Thyroid gland (tissue), 4 donors: ENCODE measurements at places on chromosomes 6 and 20. TPM values are rescaled to one million over a fixed set of nuclear protein-coding genes. Genes with fewer than 3 reads are reported as not detected.

The BHLHE23 gene
- total RNA-seq: not detected

The PGBD1 gene
- total RNA-seq: 4.7 TPM

The NAA20 gene
- total RNA-seq: 65.7 TPM

The OR2J3 gene
- not detected for total RNA-seq

The NRSN1 gene
- total RNA-seq: not detected

The PXMP4 gene
- 17.7 TPM for total RNA-seq

GRCh38 chr6:42790549-42791181 lies 8.8 kb downstream of the BICRAL start:
- DNase-seq: no peak

DNA sequence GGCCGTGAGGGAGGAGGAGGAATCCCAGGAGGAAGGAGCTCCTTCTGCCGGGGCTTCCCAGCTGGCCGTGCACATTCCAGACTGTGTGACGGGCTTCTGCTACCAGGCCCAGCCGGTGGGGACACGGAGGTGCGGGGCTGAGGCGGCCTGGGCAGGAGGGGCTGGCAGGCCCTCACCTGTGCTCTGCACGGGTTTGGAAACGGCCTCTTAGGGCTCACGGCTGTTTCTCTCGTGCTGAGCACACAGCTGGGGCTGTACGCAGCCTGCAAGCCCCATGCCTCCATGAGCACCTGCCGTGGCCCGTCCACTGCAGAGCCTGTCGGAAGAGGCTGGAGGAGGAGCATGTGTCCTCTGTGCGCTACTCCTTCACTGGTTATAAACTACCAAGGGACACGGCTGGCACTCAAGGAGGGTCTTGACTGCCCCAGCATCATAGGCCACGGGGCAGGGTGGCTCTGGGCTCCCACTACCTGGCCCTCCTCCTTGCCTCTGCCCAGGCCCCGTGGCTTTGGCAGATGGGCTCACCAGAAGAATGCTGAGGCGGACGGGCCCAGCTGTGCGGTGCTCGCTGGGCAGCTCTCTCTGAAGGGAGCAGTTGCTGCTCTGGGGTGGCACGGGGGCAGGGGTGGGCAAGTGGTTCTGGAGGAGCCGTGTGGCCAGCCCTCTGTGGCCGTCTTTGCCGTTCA lies 15.8 kb downstream of the NPEPL1 start:
- DNase-seq: no peak

DNA sequence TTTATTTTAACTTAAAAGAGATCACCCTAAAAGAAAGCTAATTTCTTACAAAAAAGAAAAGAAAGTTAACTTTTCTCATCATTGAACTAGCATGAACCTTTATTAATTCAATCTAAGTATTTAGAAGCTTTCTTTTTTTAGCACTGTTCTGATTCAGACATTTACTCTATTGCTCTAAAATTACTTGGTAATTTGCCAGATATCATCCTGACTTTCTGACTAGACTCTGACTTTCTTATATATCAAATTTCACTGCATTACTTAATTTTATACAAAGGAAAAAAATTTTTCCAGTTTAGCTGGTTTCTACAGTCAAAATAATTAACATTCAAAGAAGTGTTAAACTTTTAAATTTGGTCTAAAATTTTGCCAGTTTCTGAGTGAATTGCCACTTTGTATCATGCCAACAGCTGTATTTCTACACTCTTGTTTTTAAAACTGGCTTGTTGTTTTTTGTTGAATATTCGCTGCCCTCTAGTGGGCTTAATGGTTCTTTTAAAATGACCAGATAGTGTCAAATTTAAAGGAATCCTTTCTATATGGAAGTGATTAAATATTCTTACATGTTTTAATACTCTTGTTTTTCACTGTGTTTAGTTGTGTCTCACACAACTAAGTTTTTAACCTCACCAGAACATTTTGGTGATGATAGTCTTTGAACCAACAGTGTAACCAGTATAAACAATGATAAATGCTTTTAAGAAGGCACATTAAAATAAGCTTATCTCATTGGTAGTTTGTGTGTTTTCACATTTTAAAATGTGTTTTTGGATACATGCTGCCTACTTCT lies 102.0 kb downstream of the POPDC3 start:
- DNase-seq: no peak

- peak; percentile 9 for DNase-seq
These were observed 1.1 kb upstream of the DCBLD1 start for GRCh38 chr6:117481278-117481925.

DNA sequence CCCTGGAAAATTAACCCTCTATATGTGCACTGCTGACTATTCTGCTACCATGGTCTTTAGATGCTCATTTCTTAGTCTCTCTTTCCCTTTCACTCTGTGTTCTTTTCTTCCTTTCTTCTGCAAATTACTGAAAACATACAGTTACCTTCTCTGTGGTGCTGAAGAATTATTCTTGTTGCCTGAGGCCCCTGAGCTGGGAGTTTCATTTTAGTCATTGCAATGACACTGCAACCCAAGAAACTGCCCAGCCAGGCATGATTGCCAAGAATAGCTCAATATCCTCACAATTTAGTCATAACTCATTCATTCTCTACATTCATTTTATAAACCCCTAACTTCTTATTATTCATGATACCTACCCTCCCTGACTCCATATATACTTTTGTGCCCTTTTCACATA lies 245.8 kb upstream of the RAB32 start:
- DNase-seq: no peak

DNA sequence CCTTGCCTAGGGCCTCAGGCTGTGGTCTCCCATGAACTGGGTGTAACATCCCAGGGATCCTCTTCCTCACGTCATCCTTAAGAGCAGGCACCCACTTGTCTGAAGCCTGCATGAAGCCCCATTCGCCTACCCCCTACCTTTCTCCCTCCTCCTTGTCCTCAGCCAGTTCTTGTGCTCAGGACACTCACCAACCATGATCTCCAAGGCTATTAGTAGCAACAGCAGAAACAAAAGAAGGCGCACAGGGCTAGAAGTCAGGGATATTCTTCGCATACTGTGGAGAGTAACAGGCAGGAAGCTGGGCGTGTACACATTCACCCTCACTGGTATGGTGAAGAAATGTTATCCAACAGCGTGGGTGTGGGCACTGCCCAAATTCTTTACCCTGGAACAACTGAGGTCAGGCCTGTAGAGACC lies 7.3 kb downstream of the RAET1E start:
- no peak for DNase-seq

DNA sequence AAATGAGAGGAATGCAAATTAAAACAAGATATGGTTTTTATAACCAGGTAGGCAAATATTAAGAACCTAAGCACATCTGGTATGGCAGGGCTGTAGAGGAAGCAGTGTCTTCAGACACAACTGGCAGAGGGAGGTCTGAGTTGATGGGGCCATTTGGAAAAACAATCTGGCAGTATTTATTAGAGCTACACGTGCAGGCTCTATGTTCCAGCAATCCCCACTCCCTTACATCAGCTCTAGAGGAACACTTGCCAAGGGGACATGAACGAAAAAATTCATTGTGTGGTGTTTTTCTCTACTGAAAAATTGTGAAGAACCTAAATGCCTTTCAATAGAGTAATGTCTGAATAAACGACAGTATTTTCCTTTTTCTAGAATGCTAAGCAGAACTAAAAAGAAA lies 111.6 kb upstream of the EDN1 start:
- no peak for DNase-seq

DNA sequence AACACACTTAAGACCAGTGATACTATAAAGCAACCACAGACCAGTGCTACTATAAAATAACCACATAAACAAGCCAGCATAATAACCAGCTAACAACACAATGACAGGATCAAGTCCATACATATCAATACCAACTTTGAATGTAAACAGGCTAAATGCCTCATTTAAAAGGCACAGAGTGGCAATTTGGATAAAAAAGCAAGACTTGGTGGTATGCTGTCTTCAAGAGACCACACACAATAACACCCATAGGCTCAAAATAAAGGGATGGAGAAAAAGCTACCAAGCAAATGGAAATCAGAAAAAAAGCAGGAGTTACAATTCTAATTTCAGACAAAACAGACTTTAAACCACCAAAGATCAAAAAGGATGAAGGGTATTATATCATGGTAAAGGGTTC lies 19.8 kb upstream of the ELOVL4 start:
- no peak for DNase-seq

GRCh38 chr20:32329817-32330554 lies 28.1 kb upstream of the ASXL1 start:
- DNase-seq: no peak

DNA sequence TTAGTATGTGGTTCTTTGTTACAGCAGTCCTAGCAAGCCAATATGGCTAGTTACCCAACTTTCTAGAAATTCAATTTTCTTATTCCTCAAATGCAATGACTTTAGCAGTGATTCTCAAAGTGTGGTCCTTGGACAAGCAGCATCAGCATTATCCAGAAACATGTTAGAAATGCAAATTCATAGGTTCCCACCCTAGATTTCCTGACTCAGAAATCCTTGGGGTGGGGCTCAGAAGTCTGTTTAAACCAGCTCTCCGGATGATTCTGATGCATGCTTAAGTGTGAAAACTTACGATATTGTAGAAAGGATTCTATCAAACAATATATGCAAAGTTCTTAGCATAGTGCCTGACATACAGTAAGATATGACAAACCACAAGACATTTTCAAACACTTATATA lies 757.1 kb downstream of the DHX35 start:
- no peak for DNase-seq

DNA sequence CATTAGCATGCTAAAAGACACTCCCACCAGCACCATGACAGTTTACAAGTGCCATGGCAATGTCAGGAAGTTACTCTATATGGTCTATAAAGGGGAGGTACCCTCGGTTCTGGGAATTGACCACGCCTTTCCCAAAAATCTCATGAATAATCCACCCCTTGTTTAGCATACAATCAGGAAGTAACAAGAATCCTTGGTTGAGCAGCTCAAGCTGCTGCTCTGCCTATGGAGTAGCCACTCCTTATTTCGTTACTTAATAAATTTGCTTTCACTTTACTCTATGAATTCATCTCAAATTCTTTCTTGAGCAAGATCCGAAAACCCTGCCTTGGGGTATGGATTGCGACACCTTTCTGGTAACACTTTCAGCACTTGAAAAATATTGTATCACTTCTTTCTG lies 243.0 kb downstream of the BMP2 start:
- no peak for DNase-seq

- no peak for DNase-seq
These were observed 69.2 kb downstream of the BFSP1 start for GRCh38 chr20:17461941-17462340.

GRCh38 chr6:131931063-131931750 lies 20.0 kb downstream of the CCN2 start:
- no peak for DNase-seq

DNA sequence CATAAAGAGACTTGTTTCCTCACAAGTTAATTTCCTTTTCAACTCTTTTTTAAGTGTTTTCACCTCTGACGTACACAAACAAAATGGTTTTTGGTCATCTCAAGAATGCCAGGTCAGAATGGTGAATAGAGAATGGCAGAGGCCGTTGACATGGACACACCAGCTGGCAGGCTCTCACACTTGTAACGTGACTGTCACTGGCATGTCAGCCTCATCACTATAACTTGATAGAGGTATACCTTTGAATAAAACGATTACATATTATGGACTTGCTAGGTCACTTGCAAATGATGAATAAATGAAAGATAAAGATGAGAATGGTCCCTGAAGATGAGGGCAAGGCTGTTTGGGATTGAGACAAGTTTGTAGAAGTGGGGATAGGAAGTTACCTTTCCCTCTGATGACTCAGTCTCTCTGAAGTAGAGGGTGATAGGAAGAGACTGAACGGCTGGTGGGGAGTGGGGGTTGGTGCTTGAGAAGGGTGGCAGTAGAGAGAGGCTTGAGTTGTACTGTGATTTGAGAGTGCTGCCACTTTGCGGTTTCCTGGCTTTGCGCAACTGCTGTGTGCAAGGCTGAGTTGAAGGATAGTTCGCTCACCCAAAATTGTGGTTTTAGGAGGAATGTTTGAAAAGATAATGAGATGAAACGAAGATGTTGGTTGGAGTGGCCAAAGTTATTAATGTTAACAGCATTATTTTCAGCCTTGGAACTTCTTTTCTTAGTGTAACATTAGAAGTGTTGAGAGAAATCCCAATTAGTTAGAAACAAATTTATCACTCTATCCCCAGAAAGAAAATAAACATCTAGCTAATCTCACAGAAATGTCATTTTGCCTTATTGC lies 30.3 kb downstream of the TBPL1 start:
- DNase-seq: no peak

- no peak for DNase-seq
These were observed 1.3 kb downstream of the ZKSCAN3 start for GRCh38 chr6:28351087-28351486.

DNA sequence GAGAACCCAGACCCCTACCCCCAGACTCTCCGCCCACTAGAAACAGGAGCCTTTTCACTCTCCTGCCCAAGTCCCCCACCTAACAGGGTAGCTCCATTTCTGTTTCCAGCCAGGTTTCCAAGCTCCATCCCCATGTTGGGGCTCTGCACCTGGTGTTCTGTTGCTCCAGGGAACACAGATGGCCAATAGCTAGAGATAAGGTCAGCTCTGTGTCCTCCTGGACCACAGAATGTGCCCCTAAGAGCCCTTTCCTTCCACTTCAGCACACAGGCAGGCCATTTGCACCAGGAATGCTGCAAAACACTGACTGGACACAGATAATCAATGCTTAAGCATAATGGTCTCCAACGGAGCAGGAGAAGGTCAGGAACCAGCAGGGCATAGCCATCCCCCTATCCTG lies 159.4 kb downstream of the QRSL1 start:
- DNase-seq: no peak

DNA sequence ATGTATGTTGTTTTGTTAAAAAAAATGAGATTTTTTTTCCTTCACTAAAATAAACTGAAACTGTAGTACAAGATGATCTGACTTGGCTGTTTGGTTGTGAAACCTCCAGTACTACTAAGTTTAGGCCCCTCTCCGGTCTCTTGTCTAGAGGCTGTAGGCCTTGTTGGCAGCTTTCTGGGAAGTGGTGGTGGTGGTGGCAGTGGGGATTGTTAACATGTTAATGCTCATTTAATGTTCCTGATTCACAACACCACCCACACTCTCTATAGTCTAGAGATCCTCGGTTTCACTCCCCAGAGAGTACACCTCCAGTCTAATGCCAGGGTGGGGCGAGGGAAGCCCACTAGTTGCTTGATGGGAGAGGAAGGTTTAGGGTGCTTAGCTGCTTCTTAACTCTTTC lies 24.1 kb downstream of the STK4 start:
- DNase-seq: no peak
